ENCODE measurements at places on chromosomes 3 and 15.

DNA sequence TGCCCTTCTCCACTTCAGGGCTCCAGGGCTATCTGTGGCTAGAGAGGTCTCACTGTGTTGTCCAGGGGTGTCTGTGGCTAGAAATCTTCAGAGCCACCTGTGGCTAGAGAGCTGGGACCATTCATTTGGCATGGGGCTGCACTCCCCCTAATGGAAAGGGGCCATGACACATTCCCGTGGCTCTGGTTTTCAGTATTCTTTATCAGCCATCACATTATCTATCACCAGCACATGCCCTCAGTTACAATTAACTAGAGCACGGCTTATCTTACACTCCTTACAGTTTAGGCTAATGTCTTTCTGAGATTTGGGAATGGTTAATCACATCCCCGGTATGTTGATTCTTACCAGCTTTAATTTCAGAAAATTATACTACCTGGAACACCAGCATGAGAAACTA, 128.6 kb downstream of the RORA start:
- no peak for DNase-seq

DNA sequence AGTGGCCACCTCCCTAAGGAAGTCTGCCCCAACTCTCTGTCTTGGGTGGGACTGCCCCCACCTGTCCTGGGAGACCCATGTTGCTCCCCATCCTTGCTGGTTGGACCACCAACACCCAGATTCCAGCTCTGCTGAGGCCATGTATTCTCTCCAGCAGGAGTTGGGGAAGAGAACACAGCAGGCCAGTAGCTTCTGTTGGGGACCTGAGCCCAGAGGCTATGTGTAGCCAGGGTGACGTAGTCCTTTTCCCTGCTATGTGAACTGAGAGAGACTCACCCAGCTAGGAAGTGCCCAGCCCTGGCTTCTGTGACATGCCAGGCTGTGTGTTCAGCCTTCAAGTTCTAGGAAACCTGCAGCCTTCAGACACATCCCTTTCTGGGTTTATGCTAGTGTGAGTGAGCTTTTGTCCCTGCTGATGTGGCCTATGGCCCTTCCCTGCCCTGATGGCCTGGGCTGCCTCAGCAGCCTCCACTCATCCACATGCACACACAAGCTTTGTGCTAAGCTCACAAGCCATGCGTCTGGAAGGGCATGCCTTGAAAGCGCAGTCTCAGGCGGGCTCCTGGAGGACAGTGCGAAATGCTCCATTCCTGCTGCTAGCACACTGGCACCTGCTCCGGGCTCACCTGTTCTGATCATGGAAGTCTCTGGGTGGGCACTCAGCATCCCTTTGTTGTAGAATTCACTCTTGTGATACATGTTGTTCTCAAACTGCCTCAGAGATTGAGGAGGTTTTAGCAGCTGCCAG, 42.6 kb downstream of the KY start:
- DNase-seq: no peak

- no peak for DNase-seq
These were observed 524.5 kb upstream of the TGFBR2 start for GRCh38 chr3:30081904-30082303.

GRCh38 chr3:189040656-189041335, 131.0 kb upstream of the TPRG1 start:
- no peak for DNase-seq

DNA sequence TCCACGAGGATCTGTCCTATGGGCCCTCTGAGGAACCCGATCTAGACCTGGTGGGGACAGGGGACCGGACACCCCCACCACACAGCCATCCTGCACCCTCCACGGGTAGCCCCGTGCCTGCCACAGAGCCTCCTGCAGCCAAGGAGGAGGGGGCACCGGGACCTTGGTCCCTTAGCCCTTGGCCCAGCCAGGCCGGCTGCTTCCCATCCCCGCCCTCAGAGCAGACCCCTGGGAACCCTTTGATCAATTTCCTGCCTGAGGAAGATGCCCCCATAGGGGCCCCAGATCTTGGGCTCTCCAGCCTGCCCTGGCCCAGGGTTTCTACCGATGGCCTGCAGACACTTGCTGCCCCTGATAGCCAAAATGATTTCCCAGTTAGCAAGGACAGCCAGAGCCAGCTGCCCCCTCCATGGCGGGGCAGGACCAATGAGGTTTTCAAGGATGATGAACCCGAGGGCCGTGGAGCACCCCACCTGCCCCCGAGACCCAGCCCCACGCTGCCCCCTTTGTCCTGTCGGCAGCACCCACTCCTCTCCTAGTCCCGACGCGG, 91.5 kb downstream of the TBC1D2B start:
- no peak for DNase-seq

DNA sequence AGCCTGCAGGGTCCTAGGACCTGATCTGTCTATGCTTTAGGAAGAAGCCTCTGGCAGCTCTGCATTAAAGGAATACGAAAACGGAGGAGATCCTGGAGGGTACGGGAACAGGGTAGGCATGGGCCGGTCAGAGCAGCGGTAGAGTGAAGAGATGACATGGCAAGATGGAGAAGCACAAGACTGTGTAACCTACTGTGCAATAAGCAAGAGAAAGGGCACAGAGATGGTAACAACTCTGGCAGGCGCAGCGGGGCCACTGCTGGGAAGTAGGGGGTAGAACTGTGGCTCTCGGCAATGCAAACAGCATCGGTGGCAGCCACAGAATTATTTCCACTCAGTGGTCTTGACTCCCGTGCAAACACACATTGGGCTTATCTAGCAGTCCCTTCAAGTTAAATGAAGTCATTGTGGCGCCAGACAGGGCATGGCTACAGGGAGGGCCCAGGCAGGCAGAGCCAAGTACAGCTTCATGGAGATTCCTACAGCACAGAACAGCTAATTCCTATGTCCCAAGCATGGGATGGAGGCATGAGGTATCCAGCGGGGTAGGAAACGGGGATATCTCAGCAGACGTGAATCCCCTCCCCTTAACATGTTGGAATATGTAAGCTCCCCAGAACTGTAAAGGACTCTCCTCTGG, 28.8 kb downstream of the WHAMM start:
- no peak for DNase-seq

DNA sequence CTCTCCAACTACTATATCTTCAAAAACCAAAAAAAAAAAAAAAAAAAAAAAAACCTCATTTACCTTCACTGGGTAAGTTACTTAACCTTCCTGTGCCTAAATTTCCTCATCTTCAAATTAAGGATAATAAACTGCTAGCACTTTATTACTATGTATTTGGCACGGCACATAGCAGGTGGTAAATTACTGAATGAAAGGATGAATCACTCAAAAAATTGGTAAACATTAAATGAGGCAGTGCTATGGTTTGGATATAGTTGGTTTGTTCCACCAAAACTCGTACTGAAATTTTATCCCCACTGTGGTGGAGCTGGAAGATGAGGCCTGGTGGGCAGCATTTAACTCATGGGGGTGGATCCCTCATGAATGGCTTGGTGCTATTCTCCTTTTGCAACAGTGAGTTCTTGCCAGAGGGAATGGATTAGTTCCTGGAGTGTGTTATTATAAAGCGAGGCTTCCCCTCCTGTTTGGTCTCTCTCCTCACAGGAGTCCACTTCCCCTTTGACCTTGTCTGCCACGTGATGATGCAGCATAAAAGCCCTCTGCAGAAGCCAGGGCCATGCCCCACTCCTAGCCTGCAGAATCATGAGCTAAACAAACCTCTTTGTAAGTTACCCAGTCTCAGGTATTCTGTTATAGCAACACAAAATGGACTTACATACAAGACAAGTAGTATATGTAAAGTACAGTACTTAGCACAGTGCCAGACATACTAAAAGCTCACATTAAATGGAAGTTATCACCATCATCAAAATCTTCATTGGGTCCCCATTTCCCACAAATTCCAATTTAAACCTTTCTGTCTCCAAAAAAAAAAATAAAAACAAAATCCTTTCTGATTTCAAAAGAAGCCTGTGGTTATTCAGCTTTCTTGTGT, 20.6 kb downstream of the DCUN1D1 start:
- DNase-seq: no peak

Data from CD4-positive, alpha-beta T cell treated with Interleukin-6 at 100 ng/mL for 8 hours (primary cell).